NCI-H2171 (cell line): ENCODE measurements at places on chromosomes 12 and 14.

- DNase-seq = no peak
Observed at GRCh38 chr12:14260011-14260993, 105.2 kb upstream of the ATF7IP start.

- peak; percentile 44 for DNase-seq
Observed at GRCh38 chr12:109277899-109278762, 31.0 kb downstream of the FOXN4 start.

DNA sequence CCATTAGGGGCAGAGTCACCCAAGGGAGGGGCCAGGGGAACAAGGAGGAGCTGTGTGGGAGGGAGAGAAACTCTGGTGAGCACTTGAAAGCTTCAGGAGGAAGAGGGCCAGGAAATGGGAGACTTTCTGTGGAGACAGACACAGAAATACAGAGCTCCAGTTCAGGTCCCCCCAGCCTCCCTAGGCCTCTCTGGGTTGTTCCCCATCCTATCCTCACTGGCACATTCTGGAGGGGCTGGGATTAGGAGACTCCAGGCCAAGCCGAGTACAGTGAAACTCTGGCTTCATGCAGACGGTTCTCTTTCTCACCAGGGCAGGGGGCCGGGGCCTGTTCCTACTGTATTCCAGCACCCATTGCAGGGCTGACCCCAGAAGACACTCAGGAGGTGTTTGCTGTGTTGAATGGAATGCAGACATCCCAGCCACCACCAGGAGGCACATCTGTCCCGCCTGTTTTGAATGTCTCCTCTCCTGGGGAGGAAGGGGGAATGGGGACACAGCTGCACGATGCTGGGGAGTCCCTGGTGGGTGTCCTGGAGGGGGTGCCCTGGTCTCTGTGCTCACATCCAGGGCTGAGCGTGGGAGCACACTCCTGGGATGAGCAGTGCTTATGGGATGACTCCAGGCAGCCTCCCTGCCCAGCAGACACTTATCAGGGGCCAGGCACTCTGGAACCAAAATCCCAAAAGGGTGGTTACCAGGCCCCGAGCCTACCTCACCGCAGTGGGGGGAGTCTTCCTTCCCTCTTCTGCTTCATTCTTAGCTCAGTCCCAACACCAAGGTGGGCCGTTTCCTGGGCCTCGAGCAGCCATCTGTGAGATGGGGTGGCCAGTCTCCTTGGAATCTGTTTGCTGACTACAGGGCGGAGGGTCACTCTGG is 5.5 kb upstream of the KRT84 start:
- no peak for DNase-seq

GRCh38 chr14:65373016-65373670 is 39.4 kb upstream of the FUT8 start:
- DNase-seq = no peak

DNA sequence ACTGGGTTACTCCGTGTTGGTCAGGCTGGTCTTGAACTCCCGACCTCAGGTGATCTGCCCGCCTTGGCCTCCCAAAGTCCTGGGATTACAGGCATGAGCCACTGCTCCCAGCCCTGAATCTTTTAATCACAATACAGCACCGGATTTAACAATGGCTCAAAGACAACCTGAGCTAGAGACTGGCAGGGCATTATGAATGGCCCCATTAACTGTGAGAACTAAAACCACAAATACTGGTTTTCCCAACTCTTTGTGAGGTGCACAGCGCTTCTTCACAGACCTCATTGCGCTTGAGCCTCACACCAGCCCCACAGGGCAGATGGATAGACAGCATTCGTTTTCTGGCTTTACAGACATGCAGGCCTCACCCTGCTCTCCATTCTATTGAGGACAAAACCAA is 107.0 kb upstream of the FKBP4 start:
- no peak for DNase-seq

DNA sequence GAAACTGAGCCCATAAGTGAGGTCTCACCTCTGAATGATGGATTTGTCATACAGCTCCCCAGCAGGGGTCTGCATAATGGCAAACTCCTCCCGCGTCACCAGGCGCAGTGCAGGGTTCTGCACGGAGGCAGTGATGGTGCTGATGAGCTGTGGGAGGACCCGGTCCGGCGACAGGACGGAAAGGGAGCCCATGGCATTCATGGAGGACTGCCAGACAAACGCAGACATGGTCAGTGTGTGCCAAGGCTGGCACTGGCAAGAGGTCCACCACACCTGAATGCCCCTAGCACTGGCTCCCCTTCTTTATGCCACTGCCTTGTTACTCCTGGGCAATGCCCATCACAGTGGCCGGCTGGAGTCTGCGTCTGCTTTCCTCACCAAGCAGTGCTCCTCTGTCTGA is 32.7 kb downstream of the GCN1 start:
- no peak for DNase-seq

DNA sequence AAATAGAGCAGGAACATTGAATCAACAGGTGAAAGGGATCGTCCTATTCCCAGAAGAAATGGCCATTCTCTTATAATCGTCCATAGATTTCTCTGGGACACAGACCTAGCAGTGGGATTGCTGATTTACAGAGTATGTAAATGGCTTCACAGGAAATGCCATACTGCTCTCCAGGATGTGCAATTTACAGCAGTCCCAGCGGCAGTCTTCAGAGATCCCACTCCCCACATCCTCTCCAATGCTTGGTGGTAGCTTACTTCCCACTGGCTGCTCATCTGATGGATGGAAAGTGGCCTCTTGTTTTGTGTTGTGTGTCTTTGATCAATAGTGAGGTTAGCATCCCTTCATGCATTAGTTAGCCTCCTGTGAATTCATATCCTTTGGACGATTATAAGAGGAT is 58.1 kb upstream of the PRMT8 start:
- no peak for DNase-seq

GRCh38 chr12:45590646-45591045 is 138.9 kb upstream of the ARID2 start:
- DNase-seq = no peak

GRCh38 chr14:99538275-99538674 is 57.1 kb downstream of the CCNK start:
- no peak for DNase-seq

GRCh38 chr12:105980533-105980932 is 158.2 kb downstream of the NUAK1 start:
- DNase-seq = no peak

GRCh38 chr14:52051251-52051650 is 17.6 kb downstream of the NID2 start:
- no peak for DNase-seq

DNA sequence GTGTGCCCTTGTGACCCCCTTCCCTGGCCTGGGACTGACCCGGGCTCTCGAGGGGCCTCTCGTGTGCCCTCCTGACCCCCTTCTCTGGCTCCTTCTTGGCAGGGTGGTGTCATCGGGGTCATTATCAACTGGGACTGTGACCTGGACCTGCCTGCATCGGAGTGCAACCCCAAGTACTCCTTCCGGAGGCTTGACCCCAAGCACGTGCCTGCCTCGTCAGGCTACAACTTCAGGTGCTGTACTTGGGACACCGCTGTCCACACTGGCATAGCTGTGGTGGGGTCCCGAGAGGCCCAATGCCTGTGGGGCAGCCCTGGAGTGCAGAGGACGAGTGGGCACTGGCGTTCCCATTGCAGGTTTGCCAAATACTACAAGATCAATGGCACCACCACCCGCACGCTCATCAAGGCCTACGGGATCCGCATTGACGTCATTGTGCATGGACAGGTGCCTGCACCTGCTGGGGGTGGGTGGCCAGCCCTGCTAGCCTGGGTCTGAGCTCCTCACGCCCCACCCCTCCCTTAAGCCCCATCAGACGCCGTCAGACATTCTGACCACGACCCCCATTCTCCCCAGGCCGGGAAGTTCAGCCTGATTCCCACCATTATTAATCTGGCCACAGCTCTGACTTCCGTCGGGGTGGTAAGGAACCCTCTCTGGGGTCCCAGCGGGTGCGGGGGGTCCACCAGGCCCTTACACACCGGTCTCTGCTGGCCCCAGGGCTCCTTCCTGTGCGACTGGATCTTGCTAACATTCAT is 2.5 kb downstream of the P2RX2 start:
- DNase-seq = no peak

- no peak for DNase-seq
Observed at GRCh38 chr14:43183916-43184315, 1323.2 kb downstream of the FSCB start.

DNA sequence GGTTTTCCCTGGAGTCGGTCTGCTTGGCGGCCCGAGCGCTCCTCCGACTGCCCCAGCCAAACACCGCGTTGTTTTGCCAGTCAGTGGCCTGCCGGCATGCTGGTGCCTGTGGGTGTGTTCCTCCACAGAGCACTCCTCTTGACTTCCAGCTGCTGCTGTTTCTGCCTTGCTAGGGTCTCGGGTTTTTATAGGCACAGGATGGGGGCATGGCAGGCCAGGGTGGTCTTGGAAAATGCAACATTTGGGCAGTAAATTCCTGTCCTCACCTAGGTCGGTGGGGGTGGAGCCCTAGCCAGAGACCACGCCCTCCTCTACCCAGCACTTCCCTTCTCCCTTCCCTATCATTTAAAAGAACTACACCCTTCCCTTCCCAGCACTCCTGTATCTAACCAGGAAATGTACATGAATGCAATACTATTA is 34.7 kb upstream of the VASH1 start:
- DNase-seq = no peak

GRCh38 chr14:75881994-75882393 is 99.8 kb downstream of the TGFB3 start:
- no peak for DNase-seq

DNA sequence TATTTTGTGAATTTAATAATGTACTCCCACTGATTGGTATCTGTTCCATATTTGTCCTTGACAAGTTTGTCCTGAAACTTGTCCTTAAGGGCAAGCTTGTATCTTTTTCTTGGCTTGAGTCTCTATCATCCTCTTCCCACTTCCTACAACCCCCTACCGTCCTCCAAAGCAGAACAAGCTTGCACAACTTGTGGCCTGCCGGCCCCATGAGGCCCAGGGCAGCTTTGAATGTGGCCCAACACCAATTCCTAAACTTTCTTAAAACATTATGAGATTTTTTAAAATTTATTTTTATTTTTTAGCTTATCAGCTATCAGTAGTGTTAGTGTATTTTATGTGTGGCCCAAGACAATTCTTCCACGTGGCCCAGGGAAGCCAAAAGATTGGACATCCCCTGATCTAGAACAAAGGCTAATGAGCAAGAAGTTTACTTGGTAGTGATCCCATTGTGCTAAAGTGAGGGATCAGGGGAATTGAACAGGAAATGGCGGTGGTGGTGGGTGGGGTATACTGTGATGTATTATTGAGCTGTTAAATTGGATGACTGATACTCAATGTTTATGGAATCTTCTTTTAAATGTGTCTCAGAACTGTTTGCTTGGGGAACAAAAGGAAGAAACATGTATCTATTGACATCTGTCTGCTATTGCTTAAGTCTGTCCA is 37.8 kb downstream of the TMX1 start:
- no peak for DNase-seq

DNA sequence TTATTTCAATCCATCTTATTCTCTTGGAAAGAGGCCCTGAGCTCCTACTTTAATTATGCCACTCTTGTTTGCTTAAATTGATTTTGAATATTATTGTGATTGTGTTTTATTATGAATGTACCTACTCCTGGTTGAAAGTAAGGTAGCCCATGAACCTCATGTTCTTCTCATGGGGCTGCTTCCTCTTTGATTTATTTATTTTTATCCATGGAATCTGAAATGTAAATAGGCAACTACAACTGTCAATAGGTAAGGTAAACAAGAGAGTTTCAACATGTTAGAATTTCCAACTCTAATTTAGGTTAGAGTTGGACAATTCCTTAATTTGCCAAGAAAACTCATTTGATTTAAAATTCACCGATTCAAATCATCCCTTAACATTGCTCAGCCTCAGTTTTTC is 16.2 kb downstream of the TPH2 start:
- no peak for DNase-seq

DNA sequence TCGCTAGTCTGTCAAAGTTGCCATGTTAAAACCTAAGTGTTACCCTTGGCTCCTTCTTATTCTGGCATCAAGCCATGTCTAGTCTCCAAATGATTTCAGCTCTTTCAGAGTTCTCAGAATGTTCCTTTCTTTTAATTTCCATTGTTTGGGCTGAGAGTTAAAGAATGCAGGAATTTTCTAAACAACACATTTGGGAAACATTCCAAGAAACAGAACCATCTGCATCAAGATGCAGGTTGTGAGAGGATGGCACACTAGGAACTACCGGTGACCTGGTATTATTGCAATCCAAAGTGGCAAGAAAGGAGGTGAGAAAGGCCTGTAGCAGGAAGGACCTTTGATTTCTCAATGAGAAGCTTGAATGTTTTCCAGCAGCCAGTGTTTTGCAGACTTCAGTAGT is 30.1 kb downstream of the SLC35F4 start:
- DNase-seq = no peak

DNA sequence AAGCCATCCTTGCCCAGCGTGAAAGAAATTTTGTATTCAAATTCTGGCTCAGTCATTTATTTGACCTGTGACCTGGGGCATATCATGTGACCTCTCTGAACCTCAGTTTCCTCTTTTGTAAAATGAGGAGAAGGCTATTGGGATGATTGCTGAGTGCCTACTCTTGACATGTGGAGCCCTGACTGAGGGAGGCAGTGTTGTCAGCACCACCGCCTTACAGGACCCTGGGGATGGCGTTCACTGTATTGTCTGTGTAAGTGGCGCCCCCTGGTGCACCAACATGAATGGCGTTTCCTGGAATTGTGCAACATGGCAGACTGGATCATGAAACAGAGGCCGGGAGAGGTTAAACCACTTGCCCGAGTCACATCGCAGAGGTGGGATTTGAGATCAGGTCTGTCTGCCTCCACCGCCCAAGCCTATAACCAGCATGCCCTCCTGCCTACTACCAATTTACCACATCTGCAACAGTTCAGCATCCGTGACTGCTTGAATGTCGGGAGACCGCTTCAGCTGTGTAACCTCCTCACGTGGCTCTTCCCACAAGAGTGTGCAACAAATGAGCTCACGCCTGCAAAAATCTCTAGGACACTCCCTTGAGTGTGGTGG is 20.1 kb upstream of the CCDC63 start:
- peak; percentile 54 for DNase-seq

DNA sequence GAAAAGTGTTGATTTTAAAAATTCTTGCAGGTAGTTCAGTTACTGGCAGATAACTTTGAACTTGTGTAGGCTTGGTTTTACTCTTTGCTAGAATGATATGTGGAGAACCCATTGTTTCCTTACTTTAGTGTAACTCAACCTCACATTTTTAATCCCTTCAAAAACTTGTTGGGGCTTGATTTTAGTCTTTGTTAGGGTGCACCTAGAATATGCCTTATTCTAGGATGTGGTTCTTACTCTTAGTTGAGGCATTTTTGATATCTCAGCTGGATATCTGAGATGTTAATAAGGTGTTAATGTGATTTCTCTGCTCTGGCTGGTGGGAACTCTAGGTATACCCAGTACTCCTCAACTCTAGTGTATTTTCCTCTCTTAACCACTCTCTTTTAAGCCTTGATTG is 10.0 kb downstream of the MNAT1 start:
- no peak for DNase-seq

- no peak for DNase-seq
Observed at GRCh38 chr14:98494582-98494981, 777.4 kb downstream of the BCL11B start.
